ENCODE measurements at places on chromosomes 4 and X.

GRCh38 chrX:65772842-65773241 is 105.4 kb downstream of the MSN start:
- no peak for DNase-seq

DNA sequence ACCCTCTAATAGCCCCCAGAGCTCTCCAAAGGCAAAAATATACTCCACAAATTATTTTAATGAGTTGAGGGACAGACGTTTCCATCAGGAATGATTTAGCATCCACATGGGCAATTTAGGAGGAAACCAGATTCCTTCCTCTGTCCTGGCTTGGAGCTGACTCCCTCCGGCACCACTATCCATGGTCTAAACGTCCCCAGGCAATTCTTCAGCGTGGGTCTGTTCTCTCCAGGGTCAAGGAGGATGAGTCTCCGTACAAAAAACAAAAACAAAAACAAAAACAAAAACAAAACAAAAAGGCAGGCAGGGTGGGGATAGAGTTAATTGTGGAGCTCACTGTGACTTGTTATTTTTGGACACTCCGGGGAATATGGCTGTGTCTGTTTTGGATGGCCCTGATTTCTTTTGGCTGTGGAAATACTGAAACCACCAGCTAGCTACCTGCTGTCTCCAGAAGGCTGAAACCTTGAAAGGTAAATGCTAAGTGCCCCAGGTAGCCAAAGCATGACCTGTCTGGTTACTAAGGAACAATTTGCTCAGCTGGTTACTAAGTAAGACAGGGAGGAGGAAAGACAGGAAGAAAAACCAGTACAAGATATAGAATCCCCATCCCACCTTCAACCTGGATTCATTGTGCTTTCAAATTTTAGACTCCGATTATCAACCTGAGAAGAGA is 419.1 kb upstream of the LCORL start:
- DNase-seq = no peak

DNA sequence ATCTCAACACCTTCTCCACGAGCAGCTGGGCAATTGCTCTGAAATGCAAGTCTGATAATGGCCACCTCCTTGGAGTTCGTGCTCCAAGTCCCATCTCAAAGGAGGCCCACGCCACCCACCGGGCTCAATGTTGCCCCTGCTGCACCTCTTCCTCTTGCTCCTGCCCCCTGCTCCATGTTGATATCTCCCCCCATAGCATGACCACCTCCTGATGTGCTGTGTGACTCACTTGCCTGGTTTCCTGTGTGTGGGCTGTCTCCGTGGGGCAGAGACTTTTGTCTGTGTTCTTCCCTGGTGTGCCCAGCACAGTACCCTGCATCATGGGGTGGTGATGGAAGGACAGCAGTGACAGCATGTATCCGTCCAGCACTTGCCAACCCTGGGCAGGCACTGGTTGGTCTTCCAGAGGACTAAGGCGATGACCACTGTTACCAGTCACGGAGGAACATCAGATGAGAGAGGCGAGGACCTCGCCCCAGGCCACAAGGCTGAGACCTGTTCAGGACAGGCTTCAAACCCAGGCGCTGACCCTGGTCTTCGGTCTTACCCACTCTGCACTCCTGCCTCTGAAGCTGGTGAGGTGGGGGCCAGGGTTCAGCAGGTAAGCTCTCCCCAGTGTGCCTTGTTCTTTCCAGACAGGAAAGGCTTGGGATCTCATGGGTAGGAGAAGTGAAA is 104.6 kb upstream of the LRPAP1 start:
- DNase-seq = no peak

DNA sequence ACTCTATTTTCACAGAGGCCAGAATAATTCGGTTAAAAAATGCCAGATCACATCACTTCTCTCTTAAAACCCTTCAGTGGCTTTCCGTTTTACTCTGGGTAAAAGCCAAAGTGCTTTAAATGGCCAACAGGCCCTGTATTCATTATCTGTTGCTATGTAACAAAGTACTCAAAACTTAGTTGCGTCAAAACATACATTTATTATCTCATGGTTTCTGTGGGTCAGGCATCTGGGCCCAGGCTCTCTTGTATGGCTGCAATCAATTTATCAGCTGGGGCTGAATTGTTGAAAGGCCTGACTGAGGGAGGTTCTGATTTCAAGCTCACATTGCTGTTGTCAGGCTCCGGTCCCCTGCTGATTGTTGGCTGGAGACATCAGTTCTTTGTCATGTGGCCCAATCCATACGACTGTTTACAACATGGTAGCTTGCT is 72.7 kb upstream of the H2AZ1 start:
- DNase-seq = no peak

GRCh38 chrX:67328476-67328875 is 215.3 kb upstream of the AR start:
- DNase-seq = no peak

- DNase-seq = no peak
These were observed 434.3 kb upstream of the RASGEF1B start for GRCh38 chr4:81905971-81906370.

DNA sequence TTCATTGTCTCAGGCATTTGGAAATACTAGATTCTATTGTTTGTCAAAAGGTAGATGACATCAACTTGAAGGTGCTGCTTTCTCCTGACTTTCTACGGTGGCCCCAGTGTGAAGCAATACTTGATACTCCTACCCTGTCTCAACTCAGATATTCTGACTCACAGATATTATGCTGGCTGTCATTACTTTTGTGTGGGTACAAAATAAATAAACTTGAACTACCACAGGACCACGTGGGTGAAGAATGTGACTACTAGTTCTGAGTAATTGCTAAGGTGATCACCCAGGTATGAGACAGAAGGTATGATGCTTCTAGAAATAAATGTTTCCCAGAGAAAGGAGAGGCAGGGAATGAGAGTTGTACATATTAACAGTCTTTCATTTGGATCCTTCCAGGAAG is 275.3 kb upstream of the SPOCK3 start:
- no peak for DNase-seq

DNA sequence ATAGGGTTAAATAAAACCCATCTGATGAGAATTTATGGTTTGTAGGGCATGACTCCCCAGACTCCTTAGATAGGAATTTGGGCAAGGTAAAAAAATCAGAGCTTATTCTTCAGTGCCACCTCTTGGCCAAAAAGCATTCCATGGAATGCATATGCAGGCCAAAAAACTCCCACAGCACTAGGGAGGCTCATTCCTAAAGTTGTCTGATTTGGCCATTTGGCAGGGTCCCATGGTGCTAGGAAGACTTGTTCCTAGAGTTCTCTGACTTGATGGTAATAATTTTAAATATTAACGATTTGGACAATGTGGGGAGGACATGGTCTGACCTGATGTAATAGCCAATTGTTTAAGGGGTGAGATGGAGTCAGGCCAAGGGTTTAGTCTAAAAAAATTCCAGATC is 93.0 kb downstream of the SPIN4 start:
- no peak for DNase-seq

GRCh38 chr4:100632163-100632562 is 114.3 kb upstream of the EMCN start:
- DNase-seq = no peak

DNA sequence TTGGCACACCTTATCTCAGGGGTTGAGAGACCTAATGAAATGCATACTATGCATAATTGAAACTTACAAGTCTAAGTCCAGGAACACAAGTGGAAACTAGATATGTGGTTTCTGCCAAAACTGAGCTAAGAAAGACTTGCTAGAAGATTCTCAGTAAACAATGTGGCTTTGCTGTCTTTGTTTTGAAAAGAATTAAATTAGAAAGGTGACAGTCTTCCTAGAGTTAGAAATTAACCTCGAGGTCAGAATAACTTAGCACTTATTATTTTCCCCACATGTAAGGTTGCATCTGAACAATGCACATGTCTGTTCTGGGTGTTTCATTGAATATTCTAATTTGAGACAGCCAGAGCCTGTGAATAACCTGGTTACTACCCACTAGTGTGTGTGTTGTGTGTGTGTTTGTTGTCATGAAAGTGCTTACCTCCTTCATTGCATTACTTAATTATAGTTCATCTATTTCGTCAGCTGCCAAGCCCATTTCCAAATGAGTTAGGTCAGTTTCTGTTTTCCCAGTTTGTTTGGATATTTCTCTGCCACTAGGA is 1.5 kb downstream of the EREG start:
- DNase-seq = no peak

DNA sequence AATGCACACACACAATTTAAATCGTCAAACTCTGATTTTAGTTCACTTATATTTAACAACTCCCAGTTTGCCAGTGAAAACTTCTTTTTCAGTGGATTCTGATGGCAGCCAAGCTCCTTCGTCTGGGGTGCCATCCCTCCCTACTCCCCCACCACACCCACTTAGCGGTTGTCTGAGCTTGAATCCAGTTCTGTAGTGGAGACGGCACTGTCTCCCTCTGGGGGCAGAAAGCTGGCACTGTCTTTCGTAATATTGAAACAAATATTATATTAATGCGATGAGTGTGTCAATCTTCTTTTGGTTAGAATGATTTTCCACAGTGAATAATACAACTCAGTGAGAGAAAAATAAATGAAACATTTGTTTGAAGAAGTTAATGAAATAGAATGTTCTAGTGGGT is 5.4 kb downstream of the MEPE start:
- DNase-seq = peak; percentile 53

DNA sequence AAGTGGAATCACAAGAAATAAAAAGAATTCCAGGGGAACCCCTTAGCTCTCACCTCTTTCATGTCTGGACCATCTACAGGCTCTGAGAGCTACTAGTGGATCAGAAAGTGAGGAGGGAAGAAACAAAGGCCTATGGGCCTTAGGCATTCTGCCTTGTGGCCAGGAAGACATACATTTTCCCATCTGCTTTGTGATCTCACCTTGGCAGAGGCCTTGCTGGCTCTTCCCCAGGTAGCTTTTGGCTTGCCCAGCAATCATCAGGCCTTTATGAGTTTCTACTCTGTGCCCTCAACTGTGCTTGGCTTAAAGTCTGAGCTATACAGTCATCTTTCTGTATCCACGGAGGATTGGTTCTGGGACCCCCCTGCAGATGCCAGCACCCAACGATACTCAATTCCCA is 28.3 kb upstream of the CD99L2 start:
- DNase-seq = no peak

DNA sequence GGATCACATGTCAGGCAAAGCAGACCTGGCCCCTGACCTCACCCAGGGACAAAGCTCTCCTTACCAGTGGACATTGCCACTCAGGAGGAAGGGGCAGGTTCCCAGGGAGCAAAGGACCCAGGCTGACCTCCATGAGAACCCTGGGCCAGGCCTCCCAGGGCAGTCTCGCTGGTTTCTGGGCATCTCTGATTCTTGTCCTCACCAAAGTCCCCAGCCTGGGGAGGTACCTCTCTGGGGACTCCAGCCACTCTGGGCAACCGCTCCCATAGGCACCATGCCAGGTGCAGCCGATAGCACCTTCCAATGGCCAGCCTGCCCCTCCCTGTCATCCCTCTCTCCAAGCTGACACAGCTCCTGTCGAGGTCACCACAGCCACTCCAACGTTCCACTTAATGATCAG is 7.9 kb downstream of the EVC2 start:
- no peak for DNase-seq

DNA sequence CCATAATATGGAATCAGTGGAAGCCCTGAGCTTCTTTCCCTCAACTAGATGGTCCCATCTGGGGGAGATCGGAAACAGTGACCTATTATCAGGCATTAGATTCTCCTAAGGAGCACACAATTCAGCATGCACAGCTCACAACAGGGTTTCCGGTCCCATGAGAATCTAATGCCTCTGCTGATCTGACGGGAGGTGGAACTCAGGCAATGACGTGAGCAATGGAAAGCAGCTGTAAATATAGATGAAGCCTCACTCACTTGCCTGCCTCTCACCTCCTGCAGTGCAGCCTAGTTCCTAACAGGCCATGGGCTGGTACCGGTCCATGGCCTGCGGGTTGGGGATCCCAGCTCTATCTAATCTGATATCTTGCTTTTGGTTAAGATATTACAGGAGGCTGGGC is 88.9 kb downstream of the COX7B2 start:
- no peak for DNase-seq

DNA sequence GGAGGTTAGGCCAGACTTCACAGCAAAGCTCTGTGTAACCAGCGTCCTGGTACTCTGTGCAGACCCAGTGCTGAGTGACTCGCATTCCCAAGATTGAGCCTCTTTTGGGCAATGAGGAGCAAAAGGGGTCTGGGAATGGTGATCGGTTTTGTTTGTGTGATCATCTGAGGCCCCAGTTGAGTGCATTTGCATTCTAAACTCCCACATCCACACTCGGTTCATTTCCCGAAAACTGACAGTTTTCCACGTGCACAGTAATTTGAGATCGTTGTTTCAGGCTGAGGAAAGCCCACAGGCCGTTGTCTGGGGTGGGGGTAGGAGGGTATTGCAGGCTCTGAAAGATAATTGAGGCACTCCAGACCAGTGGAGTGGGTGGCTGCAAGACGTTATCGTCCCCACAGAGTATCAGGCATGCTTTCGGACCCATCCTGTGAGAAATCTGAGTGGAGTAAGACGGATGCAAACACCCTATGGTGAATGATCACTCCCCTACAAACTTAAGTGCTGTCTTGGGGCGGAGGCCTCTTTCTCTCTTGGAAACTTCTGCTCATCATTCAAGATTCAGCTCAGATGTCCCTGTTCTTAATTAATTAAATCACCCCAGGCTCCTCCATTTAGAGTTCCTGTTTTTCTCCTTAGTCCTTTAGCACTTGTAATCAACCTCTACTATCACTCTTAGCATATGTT is 96.1 kb downstream of the AFF1 start:
- no peak for DNase-seq

DNA sequence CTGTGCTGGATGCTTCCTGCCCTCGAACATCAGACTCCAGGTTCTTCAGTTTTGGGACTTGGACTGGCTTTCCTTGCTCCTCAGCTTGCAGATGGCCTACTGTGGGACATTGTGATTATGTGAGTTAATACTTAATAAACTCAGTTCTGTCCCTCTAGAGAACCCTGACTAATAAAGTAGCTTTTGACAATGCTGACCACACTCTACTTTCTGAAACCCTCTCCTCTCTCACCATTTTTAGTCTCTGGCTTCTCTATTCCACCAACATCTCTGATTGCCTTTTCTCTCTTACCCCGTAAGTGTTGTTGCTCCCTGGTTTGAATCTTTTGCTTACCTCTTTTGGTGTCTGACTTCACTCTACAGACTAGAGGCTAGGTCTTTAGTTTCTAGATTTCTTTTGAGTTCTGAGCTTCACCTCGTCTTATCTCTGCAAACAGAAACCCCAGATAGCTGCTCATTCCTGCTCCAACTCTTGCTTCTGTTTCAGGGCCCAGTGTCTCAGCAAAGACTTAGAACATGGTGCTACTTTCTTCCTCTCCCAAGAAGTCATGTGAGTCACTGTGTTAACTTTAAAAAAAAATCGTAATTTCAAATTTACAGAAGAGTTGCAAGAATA is 11.4 kb downstream of the TMSB4X start:
- DNase-seq = no peak

DNA sequence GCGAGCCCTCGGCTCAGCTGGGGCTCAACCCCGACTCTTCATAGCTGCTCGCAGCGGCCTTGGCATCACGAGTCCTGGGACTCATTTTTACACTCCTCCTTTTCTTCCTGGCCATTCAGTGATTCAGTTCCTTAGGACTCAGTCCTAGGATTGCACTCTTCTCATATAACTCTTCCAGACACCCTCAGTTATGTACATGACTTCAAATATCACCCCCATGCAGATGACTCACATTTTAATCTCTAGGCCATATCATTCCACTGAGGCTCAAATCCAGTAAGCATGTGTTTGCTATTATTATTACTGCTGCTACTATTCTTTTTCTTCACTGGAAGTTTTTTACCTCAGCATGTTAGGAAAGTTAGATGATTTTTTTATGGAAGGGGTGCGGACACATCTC is 14.4 kb downstream of the ITGB1BP2 start:
- DNase-seq = no peak
